Suppressor macrophage (primary cell): ENCODE measurements at places on chromosomes 16 and 17.

GRCh38 chr17:16091773-16092172 lies 92.1 kb downstream of the TTC19 start:
- no peak for DNase-seq

DNA sequence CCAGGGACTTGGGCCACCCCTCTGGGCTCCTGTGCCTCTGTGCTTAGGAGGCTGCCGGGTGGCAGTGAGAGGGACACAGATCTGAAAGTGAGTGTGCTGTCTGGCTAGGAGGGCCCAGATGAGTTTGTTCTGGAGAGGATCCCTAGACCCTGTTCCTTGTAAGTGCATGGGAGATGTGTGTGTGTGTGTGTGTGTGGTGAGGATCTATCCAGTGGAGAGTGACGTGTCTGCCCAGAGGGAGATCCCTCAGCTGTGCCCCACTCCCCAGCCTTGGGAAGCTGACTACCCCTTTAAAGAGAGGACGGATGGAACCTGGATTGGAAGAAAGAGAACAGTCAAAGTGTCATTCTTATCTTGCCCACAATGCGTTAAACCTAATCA lies 25.5 kb upstream of the CDC42EP4 start:
- no peak for DNase-seq

GRCh38 chr17:44767493-44767892 lies 8.7 kb downstream of the ADAM11 start:
- DNase-seq = no peak

DNA sequence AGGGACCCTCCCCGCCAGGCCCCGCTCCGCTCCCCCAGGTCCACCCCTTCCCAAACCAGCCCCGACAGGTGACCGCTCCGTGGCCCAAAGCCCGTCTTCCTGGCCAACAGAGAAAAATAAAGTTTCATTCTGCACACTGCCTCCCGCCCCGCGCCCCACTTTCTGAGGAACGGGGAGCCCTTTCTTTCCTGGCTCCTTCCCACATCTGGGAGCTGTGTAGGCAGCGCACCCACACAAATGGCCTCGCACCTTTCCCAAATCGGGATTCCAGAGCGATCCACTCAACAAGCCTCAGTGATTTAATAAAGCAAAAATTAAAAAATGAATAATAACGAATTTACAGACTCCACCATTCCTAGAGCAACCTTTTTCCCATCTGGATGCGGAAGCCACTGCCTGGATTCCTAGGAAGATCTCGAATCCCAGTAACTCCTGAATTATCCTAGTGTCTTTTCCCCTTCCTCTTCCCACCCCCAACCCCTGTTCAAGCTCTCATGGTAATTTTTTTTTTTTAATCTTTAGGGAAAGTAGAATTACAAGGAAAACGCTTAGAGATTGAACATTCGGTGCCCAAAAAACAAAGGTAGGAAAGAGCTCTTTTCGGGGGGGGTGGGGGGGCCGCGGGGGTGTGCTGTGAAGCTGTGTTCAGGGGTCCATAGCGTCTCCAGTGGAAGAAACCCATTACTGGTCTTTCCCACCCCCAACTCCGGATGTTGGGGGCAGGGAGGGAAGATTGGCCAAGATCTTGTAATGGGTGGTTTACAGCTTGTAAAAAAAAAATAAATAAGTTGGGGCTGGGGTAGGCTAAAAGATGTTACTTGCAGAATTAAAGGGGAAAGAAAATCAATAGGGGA lies 1.6 kb downstream of the IGF2BP1 start:
- DNase-seq = no peak

DNA sequence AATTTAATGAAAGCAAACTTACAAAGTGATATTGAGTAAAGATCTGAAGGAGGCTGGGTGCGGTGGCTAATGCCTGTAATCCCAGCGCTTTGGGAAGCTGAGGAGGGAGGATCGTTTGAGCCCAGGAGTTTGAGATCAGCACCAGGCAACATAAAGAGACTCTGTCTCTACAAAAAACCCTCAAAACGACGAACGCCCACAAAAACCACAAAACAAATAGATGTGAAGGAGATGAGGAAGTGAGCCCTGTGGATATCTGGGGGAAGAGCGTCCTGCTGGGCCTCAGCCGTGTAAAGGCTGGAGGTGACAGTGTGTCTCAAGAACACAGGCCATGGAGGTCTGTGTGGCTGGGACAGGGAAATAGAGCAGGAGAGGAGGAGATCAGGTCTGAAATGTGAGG lies 68.8 kb downstream of the ITFG1 start:
- peak; percentile 81 for DNase-seq

DNA sequence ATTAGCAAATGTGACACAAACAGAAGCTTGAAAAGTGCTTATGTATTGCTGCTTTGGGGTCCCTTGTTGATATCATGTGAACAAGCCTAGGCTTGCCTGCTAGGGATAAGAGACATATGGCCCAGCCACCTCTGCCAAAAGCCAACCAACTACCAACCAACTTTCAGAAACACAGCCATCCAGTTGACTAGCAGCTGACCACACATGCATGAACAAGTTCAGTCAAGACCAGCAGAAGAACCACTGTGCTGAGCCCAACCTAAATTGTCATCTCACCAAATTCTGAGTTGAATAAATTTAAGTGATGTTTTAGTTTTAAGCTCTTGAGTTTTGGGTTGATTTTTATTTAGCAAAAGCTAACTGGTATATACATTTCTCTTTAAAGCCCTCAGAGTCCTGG lies 3.5 kb downstream of the ERN2 start:
- DNase-seq = no peak

GRCh38 chr16:86510465-86511261 lies at the start of gene FOXF1:
Gene FOXF1 (plus strand): TSS chr16:86510527. CDS start chr16:86510570, 43 bp downstream.
- DNase-seq = peak; percentile 34

GRCh38 chr16:23922406-23922805 lies 86.6 kb downstream of the PRKCB start:
- DNase-seq = no peak

DNA sequence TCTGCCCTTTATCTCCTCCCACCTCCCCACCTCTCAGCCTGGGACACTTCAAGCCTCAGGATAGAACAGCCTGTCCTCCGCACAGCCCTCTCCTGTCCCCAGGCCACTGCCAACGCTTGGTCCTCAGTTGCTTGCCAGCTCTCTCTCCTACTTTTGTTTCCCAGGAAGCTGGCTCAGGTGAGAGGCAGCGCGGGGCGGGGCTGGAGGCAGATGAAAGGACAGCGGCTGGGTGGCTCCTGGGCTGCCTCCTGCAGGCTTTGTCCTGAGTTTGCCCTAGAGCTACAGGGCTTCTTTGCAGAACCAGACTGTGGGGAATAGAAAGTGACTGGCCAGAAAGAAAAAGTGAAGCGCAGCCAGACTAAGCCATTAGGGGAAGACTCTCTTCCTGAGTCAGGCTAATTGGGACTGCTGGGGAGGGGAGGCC lies 48.2 kb upstream of the CDC42EP4 start:
- peak; percentile 4 for DNase-seq

DNA sequence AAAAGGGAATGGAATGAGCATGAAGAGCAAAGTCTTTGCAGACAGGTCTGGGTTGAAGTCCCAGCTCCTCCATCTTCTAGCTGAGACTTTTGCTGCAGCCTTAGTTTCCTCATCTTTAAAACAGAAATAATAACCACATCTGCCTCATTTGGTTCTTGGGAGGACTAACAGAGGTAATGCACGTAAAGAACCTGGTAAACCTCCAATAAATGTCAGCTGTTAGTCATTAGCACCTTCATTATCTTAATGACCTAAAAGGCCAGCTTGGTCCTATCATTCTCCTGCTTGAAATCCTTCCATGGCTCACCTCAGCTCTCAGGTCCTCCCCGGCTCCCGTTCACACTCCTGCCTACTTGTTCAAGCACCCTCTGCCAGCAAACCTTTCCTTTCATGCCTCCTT lies 51.8 kb downstream of the SKAP1 start:
- DNase-seq = no peak

DNA sequence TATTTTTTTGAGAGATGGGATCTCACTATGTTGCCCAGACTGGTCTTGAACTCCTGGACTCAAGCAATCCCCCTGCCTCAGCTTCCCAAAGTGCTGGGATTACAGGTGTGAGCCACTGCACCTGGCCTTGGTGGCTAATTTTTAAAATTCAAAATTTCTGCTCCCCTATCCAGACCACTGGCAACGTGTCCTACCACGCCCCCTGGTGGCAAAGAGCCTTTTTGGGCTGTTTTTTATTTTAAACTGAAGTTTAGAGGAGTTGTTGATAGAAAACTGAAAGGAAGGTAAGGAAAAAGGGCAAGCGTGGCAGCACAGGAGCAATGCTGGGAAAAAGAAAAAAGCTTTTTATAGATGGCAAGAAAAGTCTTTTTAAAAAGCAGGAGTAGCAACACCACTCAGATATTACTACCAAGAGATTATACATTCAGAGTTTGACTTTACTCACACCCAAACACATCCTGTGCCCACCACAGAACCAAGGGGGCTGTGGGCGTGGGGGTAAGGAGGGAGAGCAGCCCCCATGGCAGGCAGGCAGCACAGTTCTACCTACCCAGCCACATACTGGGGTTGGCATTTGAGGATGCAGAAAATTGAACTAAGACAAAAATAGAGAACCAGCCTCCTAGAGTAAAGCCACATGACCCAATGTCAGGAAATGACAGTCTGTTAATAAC lies 4.2 kb upstream of the MXRA7 start:
- DNase-seq = peak; percentile 65

DNA sequence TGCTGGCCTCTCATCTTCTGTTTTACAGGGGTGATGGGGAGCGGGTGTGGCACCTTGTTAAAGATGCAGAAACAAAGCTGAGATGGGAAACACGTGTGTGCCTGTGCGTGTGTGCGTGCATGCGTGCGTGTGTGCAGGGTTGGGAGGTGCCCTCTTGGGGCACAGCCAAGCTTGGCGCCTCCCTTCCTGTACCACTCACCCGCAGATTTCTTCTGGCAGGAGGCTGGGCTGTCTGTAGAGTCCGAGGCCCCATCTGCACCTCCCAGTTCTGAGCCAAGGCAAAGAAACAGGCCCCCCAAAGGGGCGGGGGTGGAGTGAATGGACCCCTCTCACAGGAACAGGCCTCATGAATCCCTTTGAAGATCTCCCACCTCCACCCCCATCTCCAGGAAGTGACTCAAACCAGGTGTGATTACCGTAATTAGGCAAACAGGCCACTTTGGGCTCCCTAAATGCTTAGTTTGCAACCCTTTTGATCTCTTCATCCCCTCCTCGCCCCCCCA lies 20.9 kb downstream of the TNS4 start:
- peak; percentile 20 for DNase-seq

- no peak for DNase-seq
Measured at GRCh38 chr16:27217256-27217655, 13.9 kb downstream of the KDM8 start.

GRCh38 chr16:24074574-24074973 lies 181.6 kb upstream of the CACNG3 start:
- DNase-seq = no peak

GRCh38 chr17:56699186-56699894 lies 105.8 kb downstream of the NOG start:
- DNase-seq = no peak

DNA sequence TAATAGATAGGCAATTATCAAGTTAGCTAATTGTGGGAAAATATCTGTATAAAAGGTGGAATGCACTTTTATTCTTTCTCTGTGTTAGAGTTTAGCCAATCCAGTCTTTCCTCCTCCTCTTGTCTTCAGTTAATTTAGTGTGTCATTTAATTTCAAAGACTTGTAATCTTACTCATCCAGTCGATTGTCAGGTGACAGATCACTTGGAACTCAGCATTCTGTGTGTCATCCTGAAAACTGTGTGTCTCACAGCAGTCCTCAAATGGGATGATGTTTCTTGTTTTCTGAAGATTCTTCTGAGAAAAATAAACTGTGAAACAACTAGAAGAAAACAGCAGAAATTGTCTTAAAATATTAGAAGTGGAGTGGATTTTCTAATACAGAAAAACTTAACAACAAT lies 290 bp upstream of the KRTAP4-1 start:
- no peak for DNase-seq

GRCh38 chr16:77955127-77955526 lies 67.2 kb upstream of the CLEC3A start:
- no peak for DNase-seq

GRCh38 chr17:77124192-77124889 lies 16.4 kb upstream of the SEC14L1 start:
- DNase-seq = peak; percentile 90

DNA sequence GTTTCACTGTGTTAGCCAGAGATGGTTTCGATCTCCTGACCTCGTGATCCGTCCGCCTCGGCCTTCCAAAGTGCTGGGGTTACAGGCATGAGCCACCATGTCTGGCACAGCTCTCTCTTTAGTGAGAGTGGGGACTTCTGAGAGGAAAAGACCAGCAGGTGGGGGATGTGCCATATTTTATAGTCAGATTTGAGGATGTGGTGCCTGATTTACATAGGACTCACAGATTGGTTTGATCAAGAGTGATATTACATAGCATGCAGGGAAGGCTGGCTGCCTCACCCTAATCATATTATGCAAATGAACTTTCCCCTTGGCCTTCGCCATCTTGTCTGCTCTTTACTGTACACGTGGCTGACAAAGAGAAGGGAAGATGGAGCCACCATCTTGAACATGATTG lies 28.1 kb upstream of the MAPK3 start:
- no peak for DNase-seq

DNA sequence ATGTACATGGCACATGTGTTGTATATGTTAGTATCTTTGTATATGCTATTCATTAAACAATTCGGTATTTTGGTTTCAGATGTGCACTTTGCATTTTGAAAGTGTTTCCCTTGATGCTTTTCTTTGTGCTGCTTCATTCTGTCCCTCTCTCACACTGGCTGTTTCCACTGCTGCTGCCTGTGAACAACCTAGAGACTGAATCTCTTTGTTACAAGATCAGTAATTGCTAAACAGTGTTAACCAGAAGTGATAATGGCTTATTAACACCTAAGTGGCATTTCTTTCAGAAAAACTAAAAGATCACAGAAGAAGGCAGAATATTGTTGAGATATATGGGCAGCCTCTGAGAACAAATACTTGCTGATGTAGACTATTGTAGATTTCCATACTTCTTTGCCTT lies 84.7 kb downstream of the KIF2B start:
- DNase-seq = no peak

GRCh38 chr16:82402665-82403218 lies 224.0 kb upstream of the CDH13 start:
- DNase-seq = no peak

DNA sequence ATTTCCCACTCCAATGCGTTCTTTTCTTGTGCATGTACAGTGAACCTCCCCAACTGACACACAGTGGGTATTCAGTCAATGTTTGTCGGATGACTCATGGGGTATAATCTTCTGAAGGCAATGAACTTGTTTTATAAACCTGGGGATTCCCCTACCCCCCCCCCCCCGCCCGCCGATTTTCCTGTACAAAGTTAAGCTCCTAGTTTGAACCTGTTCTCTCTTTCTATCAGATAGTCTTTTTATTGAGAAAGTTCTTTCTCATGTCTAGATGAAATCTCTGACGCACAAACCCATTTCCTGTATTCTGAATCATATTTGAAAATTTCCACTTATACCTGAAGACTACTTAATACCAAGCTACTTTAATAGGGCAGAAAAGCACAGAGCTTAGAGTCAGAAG lies 338.3 kb downstream of the CA10 start:
- DNase-seq = no peak

- no peak for DNase-seq
Measured at GRCh38 chr17:30226878-30227277, 8.6 kb downstream of the SLC6A4 start.

DNA sequence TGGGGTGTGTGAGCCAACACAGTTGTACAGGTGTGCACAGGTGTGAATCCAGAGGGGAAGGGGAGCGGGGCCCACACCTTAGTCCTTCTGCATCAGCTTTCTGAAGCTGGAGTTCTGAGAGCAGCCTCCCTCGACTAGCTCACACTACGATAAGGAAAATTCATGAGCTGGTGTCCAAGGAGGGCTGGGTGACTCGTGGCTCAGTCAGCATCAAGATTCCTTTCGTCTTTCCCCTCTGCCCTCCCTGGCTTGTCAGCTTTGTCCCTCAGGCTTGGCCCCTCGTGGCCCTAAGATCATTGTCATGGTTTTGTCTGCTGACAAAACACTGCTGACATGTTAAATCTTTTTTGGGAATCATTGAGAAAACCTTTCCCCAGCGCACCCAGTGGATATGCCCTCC lies 47.5 kb downstream of the OR1D5 start:
- no peak for DNase-seq
